Caco-2 (cell line): ENCODE measurements at places on chromosomes 5 and 9.
A peak's percentile ranks its signal among the peaks of the same experiment; 100 is the strongest.

DNA sequence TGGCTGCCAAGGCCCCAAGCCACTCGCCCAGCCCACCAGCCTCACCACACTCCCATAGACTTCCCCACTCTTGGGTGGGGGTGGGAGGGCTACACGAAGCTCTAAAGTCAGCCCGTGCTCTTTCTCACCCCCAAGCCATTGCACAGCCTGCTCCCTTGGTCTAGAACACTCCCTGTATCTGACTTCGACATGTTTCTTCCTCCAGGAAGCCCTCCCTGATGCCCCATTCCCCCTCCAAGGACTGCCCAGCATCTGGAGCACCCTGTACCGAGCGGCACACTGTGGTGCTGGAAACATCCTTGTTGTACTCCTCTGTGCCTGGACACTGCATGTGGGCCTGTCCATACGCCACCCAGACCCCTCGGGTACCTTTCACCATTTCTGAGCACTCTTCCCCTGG is 49.4 kb upstream of the KCNMB1 start:
- H3K36me3 ChIP-seq = no peaks in the 10 kb centered on the region
- no peak overlapping the region for H3K4me3 ChIP-seq
- no peaks in the 10 kb centered on the region for H3K27me3 ChIP-seq

- H3K4me3 ChIP-seq = no peak overlapping the region
- peak overlapping the region; percentile 39 for H3K27ac ChIP-seq
- H3K4me1 ChIP-seq = peaks cover 6% of the 10 kb centered on the region
- H3K27me3 ChIP-seq = no peaks in the 10 kb centered on the region
- H3K36me3 ChIP-seq = peaks cover 1% of the 10 kb centered on the region
- peak; percentile 95 for DNase-seq
Observed at GRCh38 chr9:137021979-137022661, 5.9 kb downstream of the ABCA2 start.

- H3K36me3 ChIP-seq = no peaks in the 10 kb centered on the region
- peaks cover 9% of the 10 kb centered on the region for H3K4me1 ChIP-seq
- H3K27ac ChIP-seq = no peak overlapping the region
- H3K27me3 ChIP-seq = no peaks in the 10 kb centered on the region
- DNase-seq = no peak
- no peak overlapping the region for H3K4me3 ChIP-seq
Observed at GRCh38 chr5:169577951-169578350, 5.6 kb upstream of the SPDL1 start.

DNA sequence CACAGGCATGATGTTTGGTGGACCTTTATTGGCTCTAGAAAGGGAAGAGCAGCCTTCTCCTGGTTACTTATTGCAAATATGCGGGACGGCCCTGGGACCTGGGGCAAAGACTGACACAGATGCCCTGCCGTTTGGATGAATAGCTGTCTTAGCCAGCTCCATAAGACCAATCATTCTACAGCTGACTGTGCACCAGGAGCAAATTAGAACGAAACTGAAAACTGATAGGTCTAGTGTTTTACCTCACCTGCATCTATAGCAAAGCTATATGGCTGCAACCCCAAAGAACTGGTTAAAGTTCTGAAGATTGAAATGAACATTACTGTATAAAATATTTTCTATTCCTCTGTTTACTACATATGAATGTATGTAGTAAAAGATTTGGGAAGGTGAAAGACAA is 34.2 kb upstream of the BNC2 start:
- H3K27ac ChIP-seq = no peak overlapping the region
- no peaks in the 10 kb centered on the region for H3K4me1 ChIP-seq
- no peak for DNase-seq
- no peaks in the 10 kb centered on the region for H3K36me3 ChIP-seq
- no peaks in the 10 kb centered on the region for H3K27me3 ChIP-seq

GRCh38 chr5:117624201-117624600 is 1049.6 kb upstream of the SEMA6A start:
- H3K4me1 ChIP-seq = no peaks in the 10 kb centered on the region
- H3K36me3 ChIP-seq = no peaks in the 10 kb centered on the region
- H3K27ac ChIP-seq = no peak overlapping the region
- DNase-seq = no peak

- H3K36me3 ChIP-seq = no peaks in the 10 kb centered on the region
- H3K27ac ChIP-seq = peak overlapping the region; percentile 34
- no peak overlapping the region for H3K4me3 ChIP-seq
- peaks cover 70% of the 10 kb centered on the region for H3K4me1 ChIP-seq
Observed at GRCh38 chr5:16483361-16483760, 17.8 kb upstream of the ZNF622 start.

GRCh38 chr9:114278356-114278755 is 44.5 kb upstream of the ORM1 start:
- DNase-seq = no peak
- no peak overlapping the region for H3K4me3 ChIP-seq
- H3K4me1 ChIP-seq = peaks cover 4% of the 10 kb centered on the region; the same call in 1 of the 2 replicates
- no peaks in the 10 kb centered on the region for H3K27me3 ChIP-seq

GRCh38 chr9:126391713-126392661 is 65.4 kb downstream of the MVB12B start:
- H3K4me1 ChIP-seq = no peaks in the 10 kb centered on the region
- no peak for DNase-seq
- no peaks in the 10 kb centered on the region for H3K27me3 ChIP-seq
- H3K27ac ChIP-seq = no peak overlapping the region
- no peaks in the 10 kb centered on the region; the same call in none of the 2 replicates for H3K36me3 ChIP-seq

DNA sequence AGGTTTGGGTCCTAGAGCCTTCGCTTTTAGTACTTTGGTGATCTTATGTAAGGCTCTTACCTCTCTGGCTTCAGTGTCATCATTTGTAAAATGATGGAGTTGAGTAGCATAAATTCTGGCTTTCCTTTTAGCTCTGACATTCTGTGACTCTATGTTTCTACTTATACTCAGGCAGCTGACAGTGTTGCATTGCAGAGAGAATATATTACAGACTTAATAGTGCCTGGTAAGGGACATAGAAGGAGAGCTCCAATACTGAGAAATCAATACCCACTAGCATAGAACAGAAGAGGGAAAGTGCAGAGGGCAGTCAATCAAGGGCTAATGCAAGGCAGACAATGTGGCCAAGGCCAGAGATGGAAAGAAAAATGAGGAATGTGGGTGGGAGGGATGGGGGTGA is 371.4 kb upstream of the TLE4 start:
- H3K4me3 ChIP-seq = no peak overlapping the region
- H3K27me3 ChIP-seq = no peaks in the 10 kb centered on the region
- H3K27ac ChIP-seq = no peak overlapping the region
- H3K36me3 ChIP-seq = no peaks in the 10 kb centered on the region
- H3K4me1 ChIP-seq = no peaks in the 10 kb centered on the region

- H3K4me1 ChIP-seq = no peaks in the 10 kb centered on the region
- H3K4me3 ChIP-seq = no peak overlapping the region
- H3K36me3 ChIP-seq = no peaks in the 10 kb centered on the region
- DNase-seq = peak; percentile 56
- H3K27me3 ChIP-seq = no peaks in the 10 kb centered on the region
Observed at GRCh38 chr5:165029099-165029870, 1523.9 kb downstream of the MAT2B start.

- no peaks in the 10 kb centered on the region for H3K27me3 ChIP-seq
- no peak for DNase-seq
- no peak overlapping the region for H3K4me3 ChIP-seq
- no peaks in the 10 kb centered on the region for H3K4me1 ChIP-seq
- no peaks in the 10 kb centered on the region for H3K36me3 ChIP-seq
Observed at GRCh38 chr9:75197561-75197960, 109.2 kb downstream of the OSTF1 start.

DNA sequence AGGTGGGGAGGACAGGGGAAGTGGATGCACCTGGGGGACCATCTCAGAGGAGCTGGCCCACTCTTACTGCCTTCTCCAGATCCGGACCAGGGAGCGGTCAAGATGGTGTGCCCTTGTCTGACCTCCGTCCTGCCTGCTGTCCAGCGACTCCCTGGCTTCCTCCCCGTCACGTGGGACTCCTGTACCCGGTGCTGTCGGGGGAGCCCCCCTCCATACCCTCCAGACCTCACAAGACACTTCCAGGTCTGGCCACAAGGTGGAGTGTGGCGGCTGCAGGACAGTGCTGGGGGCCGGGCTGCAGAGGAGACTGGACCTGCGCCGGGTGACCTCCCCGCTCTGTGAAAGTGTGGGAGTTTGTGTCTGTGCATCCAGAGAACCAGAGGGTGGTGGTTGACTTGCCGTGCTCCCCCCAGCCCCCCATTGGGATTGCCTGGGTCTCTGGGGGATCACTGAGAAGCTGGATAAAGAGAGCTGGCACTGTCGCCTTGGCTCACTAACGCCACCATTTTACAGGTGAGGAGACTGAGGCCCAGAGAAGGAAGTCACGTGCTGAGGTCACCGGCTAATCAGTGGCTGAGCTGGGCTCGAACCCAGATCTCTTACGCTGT is 1.9 kb upstream of the CRB2 start:
- no peaks in the 10 kb centered on the region for H3K36me3 ChIP-seq
- no peak overlapping the region for H3K4me3 ChIP-seq
- peak; percentile 81 for DNase-seq
- no peaks in the 10 kb centered on the region for H3K27me3 ChIP-seq
- H3K27ac ChIP-seq = no peak overlapping the region
- peaks cover 16% of the 10 kb centered on the region for H3K4me1 ChIP-seq

DNA sequence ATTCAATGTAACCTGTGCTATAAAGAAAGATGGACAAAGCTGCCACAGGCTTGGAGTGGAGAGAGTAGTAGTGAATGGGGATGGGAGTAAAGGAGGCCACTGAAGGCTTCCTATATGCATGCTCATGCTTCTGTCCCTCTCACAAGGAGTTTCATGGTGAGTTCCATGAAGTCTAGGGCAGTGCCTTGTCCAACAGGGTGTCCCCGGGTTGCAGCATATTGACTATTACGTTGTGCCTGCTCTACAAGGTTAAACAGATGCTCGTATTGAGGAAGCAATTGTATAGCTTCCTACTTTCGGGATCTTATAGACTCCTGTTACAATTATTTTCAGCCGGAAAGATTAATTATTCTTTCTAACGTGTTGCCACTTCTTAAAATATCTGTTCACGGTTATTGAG is 129.1 kb upstream of the PIK3R1 start:
- no peaks in the 10 kb centered on the region for H3K36me3 ChIP-seq
- no peaks in the 10 kb centered on the region for H3K27me3 ChIP-seq
- H3K27ac ChIP-seq = no peak overlapping the region
- no peak overlapping the region for H3K4me3 ChIP-seq
- DNase-seq = no peak

- no peaks in the 10 kb centered on the region for H3K4me1 ChIP-seq
- DNase-seq = peak; percentile 38
- H3K27ac ChIP-seq = no peak overlapping the region
- H3K4me3 ChIP-seq = no peak overlapping the region
- no peaks in the 10 kb centered on the region for H3K27me3 ChIP-seq
Observed at GRCh38 chr9:74940600-74940999, 12.1 kb downstream of the C9orf40 start.

- no peak for DNase-seq
- no peaks in the 10 kb centered on the region; the same call in 1 of the 2 replicates for H3K27me3 ChIP-seq
- peaks cover 31% of the 10 kb centered on the region for H3K4me1 ChIP-seq
- no peaks in the 10 kb centered on the region for H3K36me3 ChIP-seq
- H3K27ac ChIP-seq = no peak overlapping the region
- H3K4me3 ChIP-seq = no peak overlapping the region
Observed at GRCh38 chr9:98804083-98804482, 3.4 kb upstream of the GALNT12 start.

GRCh38 chr5:126911986-126912385 is 118.4 kb downstream of the MARCHF3 start:
- H3K4me1 ChIP-seq = no peaks in the 10 kb centered on the region
- no peak overlapping the region for H3K27ac ChIP-seq
- no peak overlapping the region for H3K4me3 ChIP-seq
- DNase-seq = no peak
- no peaks in the 10 kb centered on the region for H3K36me3 ChIP-seq
- H3K27me3 ChIP-seq = no peaks in the 10 kb centered on the region

- no peaks in the 10 kb centered on the region for H3K36me3 ChIP-seq
- DNase-seq = no peak
- H3K27ac ChIP-seq = no peak overlapping the region
- no peaks in the 10 kb centered on the region for H3K4me1 ChIP-seq
Observed at GRCh38 chr5:22460189-22460588, 393.0 kb downstream of the CDH12 start.

GRCh38 chr9:117413346-117414219 is 1.3 kb downstream of the ASTN2 start:
- no peak overlapping the region for H3K27ac ChIP-seq
- 0 out of 2 replicates have a peak, but pooled peaks cover 4% of the 10 kb centered on the region for H3K4me1 ChIP-seq
- H3K4me3 ChIP-seq = no peak overlapping the region
- no peaks in the 10 kb centered on the region for H3K36me3 ChIP-seq

DNA sequence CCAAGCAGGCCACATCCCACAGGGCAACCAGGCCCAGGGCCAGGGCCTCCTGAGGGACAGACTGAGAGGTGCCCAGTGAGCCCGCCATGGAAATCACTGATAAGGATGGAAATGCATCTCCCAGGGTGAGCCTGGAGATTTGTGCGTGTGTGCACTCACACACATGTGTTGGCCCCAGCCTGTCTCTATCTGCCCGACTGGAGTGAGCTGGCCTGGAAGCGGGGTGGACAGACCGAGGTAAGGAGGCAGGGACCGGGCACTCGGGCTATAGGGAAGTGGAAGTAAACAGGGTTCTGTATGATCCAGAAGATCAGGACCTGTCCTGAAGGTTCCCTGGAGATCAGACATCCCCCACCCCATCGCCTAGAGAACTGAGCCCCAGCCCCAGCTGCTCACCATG is 17.4 kb downstream of the GFI1B start:
- no peak overlapping the region for H3K4me3 ChIP-seq
- H3K36me3 ChIP-seq = no peaks in the 10 kb centered on the region
- no peak overlapping the region for H3K27ac ChIP-seq
- no peaks in the 10 kb centered on the region for H3K27me3 ChIP-seq
- peaks cover 23% of the 10 kb centered on the region for H3K4me1 ChIP-seq
